Ovary (tissue), 10 donors: ENCODE measurements at places on chromosomes 2 and 18. TPM values are rescaled to one million over a fixed set of nuclear protein-coding genes. Genes with fewer than 3 reads are reported as not detected.
A peak's percentile ranks its signal among the peaks of the same experiment; 100 is the strongest.

ASIC4 gene
- total RNA-seq = not detected

SIX2 gene
- not detected for total RNA-seq

- H3K27ac ChIP-seq = no peak overlapping the region
- no peak overlapping the region for H3K4me3 ChIP-seq
- no peaks in the 10 kb centered on the region for H3K36me3 ChIP-seq
- H3K27me3 ChIP-seq = no peaks in the 10 kb centered on the region
These were observed 263.9 kb downstream of the ALPK2 start for GRCh38 chr18:58364876-58365528.

DNA sequence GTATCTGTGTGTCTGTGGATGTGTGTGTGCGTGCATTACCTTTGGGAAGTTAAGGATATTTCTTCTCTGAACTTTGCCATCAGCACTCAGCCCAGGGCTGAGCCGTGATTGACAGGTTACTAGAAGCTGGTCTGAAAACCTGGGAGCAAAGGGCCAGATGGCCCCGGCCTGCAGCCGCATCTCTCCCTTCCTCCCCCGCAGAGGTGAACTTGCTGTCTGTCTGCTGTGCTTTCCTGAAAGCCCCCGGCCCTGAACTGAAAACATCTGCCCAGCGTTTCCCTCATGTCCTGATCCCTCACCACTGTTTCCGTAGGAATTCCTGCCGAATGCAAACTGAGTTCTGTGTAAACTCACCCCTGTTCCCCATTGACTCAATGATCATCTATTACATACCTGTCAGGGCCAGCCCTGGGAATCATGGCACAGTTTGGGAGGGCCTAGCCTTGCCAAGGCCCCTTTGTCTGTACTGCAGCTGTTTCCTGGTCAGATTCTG is 45.8 kb downstream of the MYCN start:
- H3K27me3 ChIP-seq = no peaks in the 10 kb centered on the region
- H3K27ac ChIP-seq = no peak overlapping the region
- no peak for DNase-seq
- no peak overlapping the region for H3K4me3 ChIP-seq
- H3K36me3 ChIP-seq = no peaks in the 10 kb centered on the region

DNA sequence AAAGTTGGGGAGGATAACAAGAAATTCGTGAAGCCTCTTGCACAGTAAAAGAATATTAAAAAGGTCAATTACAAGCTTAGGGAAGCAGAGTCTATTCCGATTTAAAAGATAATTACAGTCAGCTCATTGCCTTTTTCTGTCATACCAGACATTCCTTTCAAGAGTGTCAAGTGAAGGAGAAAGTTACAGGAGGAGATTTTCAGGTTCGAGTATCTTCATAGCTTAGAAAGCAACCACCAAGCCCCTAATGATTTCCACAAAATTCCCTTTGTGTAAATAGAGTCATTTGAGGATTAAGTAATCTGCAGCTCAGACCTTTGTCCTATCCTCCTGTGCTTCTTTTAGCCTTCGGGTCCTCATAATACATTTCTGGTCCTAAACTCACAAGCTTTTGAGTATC is 414.9 kb downstream of the CDH2 start:
- no peaks in the 10 kb centered on the region for H3K4me1 ChIP-seq
- no peak overlapping the region for H3K4me3 ChIP-seq
- H3K27me3 ChIP-seq = no peaks in the 10 kb centered on the region
- H3K27ac ChIP-seq = no peak overlapping the region
- H3K36me3 ChIP-seq = no peaks in the 10 kb centered on the region

GRCh38 chr2:163692611-163693482 is 43.0 kb downstream of the FIGN start:
- peak overlapping the region; percentile 35 for H3K27ac ChIP-seq
- H3K27me3 ChIP-seq = no peaks in the 10 kb centered on the region
- peaks cover 5% of the 10 kb centered on the region for H3K4me1 ChIP-seq
- no peak for DNase-seq
- no peak overlapping the region for H3K4me3 ChIP-seq

DNA sequence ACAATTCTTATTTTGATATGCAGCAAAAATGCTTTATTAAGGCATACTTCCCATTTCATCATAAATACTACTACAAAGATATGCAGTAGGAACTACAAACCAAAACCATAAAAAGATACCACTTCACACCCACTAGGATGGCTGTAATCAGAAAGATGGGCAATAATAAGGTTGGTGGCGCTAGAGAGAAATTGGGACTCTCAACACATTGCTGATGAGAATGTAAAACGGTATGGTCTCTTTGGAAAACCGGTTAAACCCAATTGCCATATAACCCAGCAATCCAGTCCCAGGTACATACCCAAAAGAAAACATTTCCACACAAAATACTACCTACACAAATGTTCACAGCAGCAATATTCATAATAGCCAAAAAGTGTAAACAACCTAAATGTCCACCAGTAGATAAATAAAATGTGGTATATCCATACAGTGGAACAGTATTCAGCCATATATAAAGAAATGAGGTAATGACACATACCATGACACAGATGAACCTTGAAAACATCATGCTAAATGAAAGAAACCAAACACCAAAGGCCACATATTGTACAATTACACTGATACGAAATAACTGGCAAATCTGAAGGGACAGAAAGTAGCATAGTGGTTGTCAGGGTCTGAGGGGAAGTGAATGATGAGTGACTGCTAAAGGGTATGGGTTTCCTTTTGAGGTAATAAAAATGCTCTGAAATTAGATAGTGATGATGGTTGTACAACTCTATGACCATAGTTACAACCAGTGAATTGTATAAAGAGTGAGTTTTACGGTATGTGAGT is 12.7 kb downstream of the SP3 start:
- H3K4me1 ChIP-seq = no peaks in the 10 kb centered on the region
- no peaks in the 10 kb centered on the region for H3K27me3 ChIP-seq
- no peak for DNase-seq
- no peaks in the 10 kb centered on the region for H3K36me3 ChIP-seq
- H3K4me3 ChIP-seq = no peak overlapping the region
- no peak overlapping the region for H3K27ac ChIP-seq

DNA sequence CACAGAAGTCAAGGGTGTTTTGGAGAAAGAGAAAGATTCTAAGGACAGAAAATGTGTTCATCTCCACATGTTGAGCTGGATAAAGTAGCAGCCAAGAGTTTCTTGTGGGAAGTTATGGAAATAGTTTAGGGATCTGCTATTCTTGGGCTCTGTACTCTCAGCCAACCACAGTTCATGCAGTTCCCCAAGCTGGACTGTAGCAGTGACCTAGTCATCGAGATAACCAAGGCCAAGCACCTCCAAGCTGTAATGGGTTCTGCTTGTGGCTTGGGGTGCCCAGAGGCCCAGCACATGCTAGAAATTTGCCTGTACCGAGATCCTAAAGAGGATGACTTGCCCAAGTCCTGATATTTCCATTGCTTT is 91.9 kb upstream of the RASGRP3 start:
- H3K4me3 ChIP-seq = no peak overlapping the region
- no peak overlapping the region for H3K27ac ChIP-seq
- H3K27me3 ChIP-seq = no peaks in the 10 kb centered on the region
- peaks cover 4% of the 10 kb centered on the region for H3K4me1 ChIP-seq
- H3K36me3 ChIP-seq = no peaks in the 10 kb centered on the region

DNA sequence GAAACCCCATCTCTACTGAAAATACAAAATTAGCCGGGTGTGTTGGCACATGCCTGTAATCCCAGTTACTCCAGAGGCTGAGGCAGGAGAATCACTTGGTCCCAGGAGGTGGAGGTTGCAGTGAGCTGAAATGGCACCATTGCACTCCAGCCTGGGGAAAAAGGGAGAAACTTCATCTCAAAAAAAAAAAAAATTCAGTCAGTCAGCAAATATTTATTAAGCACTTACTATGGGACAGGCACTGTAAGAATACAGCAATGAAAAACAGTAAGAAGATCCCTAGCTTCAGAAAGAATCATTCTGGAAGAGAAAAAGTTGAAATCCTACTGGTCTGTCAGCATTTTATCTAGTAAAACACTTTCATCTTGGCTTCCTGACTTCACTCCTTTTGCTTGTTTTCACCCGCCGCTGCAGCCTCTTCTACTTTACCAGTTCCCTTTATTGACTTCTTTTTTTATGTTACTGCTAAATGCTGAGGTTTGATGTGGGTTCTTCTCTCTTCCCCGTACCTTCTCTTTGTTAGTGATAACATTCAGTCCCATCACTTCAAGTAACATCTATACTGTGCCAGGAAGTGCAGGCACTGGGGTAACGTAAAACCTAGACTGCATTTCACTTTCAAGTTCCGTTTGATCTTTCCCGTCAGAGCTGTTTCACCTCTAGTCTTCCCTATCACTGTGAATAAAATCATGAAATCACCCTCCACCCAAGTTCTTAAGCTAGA is 10.8 kb upstream of the TAF4B start:
- H3K4me3 ChIP-seq = no peak overlapping the region
- H3K36me3 ChIP-seq = no peaks in the 10 kb centered on the region
- no peaks in the 10 kb centered on the region for H3K27me3 ChIP-seq
- H3K4me1 ChIP-seq = no peaks in the 10 kb centered on the region

GRCh38 chr18:59286341-59286740 is 13.1 kb upstream of the RAX start:
- H3K36me3 ChIP-seq = no peaks in the 10 kb centered on the region
- H3K27ac ChIP-seq = no peak overlapping the region
- no peaks in the 10 kb centered on the region for H3K27me3 ChIP-seq
